ENCODE measurements at places on chromosomes 7 and 10.

DNA sequence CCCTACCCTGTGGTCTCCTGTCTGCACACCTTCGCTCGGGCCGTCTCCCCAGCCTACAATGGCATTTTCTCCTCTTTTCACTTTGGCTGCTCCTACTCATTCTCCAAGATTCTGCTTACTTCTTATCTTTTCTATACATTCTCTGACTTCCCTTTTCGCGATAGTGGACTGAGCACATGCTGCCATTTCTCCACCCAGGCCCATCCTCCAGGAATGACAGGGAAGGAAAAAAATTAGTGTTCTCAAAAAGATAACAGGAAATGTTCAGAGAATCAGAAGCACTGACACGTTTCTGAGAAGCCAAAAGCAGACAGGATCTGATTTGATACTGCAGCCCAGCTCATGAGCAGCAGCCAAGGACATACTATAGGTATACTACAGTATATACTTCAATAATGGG lies 6.4 kb upstream of the ANXA11 start:
- no peak for DNase-seq

GRCh38 chr10:24456322-24456721 lies 247.4 kb downstream of the KIAA1217 start:
- DNase-seq: no peak

- DNase-seq: no peak
Observed at GRCh38 chr7:78153285-78153684, 354.7 kb downstream of the PHTF2 start.

DNA sequence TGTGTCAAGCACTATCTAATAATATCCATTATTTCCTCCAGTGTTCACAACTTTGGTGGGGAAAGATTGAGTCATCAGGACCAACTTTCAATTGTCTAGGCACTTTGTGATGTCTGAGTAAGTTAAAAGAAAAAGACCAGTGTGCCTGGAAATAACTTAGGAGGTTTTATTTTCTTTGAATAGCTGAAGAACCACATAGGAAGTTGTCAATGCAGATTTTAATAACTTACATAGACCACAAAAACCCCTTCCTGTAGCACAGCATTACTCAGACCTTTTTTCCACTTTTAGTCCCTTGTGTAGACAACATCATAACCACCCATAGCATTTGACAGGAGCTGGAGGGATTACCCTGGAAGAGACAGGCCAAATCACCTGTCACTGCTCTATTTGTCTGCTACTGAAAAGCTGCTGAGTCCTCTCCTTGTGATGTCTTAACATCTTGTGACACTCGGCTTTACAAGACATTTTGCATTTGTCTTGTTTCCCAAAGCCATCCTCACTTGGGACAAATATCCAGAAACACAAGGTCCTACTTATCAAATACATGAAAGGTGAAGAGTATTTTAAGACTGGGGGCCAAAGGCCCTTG lies 241.5 kb upstream of the PTER start:
- DNase-seq: no peak

- no peak for DNase-seq
Observed at GRCh38 chr7:42315103-42315502, 78.1 kb upstream of the GLI3 start.

DNA sequence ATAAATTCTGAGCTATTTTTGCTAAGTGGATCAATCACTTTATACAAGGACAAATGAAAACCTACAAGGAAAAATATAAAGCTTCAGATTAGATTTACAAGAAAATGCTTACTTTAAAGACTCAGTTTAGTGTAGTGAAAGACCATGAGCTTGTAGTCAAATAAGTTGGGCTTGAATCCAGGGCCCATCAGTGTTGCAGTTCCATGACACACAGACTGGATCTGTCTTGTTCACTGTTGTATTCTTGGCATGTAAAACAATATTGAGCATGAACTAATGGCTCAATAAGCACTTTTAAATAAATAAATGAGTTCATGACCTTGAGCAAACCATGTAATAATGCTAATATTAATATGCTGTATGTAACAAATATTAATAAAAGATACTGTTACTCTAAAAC lies 164.6 kb upstream of the KCND2 start:
- no peak for DNase-seq

GRCh38 chr7:155882596-155882995 lies 70.3 kb upstream of the SHH start:
- no peak for DNase-seq

- no peak for DNase-seq
Observed at GRCh38 chr10:132096223-132096622, 30.5 kb downstream of the JAKMIP3 start.

- DNase-seq: no peak
Observed at GRCh38 chr10:71774916-71775702, 1.8 kb upstream of the VSIR start.

GRCh38 chr10:43226441-43226840 lies 40.4 kb downstream of the RASGEF1A start:
- no peak for DNase-seq

- DNase-seq: no peak
Observed at GRCh38 chr10:23723796-23724195, 284.9 kb downstream of the OTUD1 start.

DNA sequence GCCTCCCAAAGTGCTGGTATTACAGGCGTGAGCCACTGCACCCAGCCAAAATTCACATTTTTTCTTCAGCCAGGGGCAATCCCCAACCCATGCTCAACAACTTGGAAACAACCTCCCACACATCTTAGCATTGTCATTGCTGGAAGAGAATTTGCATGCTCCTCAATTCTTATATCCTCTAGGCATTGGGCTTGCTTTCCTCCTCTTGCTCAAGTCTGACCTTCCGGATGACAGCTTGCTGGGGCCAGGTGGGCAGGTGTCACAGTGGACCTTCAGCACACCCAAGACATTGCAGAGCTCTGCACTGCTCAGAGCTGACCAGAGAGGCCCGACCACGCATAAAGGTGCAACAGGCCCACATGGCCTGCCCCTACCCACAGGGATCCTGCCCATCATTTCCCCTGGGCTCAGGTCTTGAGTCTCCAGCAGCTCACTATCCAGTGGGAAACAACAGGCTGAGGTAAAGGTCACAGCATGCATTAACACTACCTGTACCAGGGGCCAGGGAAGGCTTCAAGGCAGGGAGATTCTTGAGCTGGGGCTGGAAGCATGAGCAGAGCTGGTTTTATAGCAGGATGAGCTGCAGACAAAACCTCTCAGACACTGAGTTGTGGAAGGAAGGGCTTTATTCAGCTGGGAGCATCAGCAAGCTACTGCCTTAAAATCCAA lies 6.8 kb upstream of the GPR15LG start:
- no peak for DNase-seq

DNA sequence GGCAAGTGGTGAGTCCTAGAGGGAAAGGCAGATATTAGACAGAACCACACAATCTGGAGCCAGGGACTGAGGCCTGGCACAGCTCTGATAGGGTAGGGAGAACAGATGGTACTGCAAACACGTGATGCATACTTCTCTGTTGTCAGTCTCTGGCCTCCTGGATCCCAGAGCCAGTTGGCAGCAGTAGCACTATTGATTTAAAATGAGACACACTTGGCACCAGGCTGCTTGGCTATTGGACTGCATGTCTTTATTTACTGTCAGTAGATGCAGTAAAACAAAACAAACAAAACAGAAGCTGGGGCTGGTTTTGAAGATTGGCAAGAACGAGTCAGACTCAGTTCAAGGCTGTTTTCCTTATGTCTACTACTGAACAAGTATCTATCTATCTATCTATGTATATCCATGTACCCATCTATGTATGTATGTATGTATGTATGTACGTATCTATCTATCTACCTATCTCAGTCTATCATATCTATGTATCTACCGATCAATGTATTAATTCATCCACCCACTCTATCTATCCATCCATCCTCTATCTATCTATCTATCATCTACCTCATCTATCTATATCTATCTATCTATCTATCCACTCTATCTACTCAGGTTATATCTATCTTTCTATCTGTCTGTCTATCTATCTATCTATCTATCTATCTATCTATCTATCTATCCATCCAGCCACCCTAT lies 23.4 kb upstream of the MGAM2 start:
- DNase-seq: no peak

- DNase-seq: no peak
Observed at GRCh38 chr7:47297120-47297519, 284.8 kb downstream of the TNS3 start.

DNA sequence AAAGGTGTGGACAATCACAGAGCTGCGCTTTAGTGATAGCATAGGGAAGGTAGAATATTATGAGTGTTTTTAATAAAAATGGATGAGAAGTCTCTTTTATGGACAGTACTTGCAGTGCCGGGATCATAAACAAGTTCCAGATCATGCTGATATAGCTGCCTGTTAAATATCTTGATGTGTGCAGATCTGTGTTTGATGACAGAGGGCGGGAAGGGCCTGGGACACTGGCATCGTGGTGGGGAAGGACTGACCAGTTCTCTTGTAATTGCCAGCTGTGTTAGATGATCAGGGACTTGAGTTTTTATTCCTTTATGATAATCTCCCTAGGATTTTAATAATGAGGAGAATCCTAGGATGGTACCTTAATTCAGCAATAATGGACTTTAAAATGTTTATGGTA lies 14.6 kb downstream of the SND1 start:
- no peak for DNase-seq

DNA sequence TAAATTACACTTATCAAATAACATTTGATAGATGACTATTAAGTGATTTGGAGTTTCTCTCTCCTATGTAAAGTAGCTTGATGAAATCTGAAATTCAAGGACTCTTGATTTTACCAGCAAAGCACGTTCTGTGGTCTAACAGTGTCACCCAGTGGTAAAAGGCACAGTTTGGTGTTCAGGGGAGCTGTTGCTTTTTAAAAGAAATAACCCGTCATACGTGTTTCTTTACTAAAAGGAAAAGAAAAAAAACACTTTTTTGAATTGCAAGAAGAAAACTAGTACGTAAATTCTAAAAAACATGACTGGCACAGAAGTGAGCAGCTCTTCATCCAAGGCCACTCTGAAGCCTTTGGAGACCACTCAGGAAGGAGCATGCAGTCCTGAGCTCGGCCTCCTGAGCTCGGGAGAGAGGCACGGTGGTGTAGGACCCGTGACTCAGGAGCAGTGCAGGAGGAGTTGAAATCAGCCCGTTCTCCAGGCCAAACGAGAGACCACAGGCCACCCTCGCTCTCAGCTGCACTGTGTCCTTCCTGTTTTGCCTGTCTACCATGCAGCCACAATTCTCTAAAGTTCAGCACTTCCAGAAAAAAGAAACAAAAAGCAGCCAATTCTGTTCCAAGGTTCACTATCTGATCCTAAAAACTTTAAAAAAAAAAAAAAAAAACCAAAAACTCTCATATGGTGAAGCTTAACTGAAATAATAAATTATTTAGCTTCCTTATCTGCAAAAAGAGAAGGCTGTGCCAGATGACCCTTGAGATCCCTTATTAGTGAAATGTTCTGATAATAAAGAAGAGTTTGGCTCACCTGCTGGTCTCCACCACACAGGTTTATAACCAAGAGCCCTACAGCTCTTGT lies 212.6 kb upstream of the FRMD4A start:
- no peak for DNase-seq

DNA sequence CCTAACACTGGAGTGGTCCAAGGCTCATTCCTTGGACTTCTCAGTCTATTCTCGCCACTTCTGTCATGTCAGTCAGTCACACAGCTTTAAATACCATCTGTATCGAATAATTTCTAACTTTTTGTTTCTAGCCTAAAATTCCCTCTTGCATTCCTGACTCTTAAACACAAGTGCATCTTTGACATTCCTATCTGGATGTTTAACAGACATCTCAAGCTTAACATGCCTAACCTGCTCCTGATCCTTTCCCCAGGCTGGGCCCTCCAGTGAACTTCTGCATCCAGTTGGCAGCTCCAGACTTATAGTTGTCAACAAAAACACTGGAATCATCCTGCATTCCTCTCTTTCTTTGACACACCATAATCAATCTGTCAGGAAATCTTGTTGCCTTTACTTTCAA lies 4.5 kb upstream of the ABCB4 start:
- DNase-seq: no peak

GRCh38 chr7:56287429-56288138 lies 171.4 kb upstream of the NUPR2 start:
- DNase-seq: no peak

GRCh38 chr10:98320486-98321185 lies 52.6 kb upstream of the LOXL4 start:
- DNase-seq: no peak

DNA sequence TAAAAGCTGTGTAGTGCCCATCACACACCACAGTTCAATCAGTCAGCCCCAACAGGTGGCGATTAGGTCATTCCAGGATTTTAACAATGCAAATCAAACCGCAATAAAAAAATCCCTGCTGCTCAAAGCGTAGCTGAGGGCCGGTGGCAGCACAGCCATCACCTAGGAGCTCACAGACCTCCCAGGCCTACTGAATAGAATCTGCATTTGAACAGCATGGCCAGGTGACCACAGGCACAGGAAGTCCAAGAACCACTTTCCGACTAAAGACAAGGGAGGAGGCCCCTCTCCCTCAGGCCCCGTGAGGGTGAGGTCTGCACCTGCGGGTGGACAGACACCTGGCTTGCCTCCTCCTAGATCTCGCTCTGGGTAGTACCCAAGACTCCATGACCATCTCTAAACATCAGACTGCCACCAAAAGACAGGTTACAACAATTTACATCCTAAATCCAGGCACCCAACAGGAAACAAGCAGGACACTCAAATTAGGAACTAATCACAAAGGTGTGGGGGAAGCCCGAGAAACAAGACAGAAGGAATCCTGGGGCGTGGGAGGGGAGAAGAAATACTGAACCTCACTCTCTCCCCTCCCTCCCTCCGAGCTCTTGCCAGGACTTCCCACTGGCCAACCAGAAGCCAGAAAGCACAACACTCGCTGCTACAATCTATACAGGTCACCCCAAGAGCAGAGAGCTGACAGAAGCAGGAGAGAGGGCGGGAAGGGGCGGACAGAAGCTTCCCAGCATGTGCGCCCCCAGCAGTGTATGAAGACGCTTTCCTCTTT lies 19.2 kb downstream of the GNA12 start:
- no peak for DNase-seq

DNA sequence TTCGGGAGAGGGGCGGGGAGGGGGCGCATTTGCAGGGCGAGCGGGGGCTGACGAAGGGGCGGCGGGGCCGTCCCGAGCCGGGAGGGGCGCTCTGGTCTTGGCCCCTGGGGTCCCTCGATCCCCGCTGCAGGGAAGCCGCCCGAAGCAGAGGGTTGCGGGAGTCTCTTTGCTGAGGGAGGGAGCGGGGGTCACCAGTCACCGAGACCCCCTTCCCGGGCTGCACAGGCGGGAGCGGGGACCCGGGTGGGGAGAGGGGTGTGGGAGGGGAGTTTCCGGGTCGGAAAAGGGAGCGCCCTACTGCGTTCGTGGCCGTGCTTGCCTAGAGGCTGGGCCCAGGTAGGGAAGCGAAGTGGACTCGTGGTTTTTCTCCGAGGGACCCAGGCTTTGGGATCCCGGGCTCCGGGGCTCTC lies 422 bp downstream of the AP1S1 start:
- no peak for DNase-seq

GRCh38 chr10:1187151-1187854 lies 131.1 kb downstream of the WDR37 start:
- DNase-seq: no peak

GRCh38 chr7:7454000-7454399 lies 81.7 kb downstream of the COL28A1 start:
- DNase-seq: no peak

GRCh38 chr7:45682836-45683555 lies 108.8 kb downstream of the ADCY1 start:
- DNase-seq: no peak

Measured in nephron progenitor cell (in vitro differentiated cells).